ENCODE measurements at places on chromosomes 2 and 18.
A peak's percentile ranks its signal among the peaks of the same experiment; 100 is the strongest.

DNA sequence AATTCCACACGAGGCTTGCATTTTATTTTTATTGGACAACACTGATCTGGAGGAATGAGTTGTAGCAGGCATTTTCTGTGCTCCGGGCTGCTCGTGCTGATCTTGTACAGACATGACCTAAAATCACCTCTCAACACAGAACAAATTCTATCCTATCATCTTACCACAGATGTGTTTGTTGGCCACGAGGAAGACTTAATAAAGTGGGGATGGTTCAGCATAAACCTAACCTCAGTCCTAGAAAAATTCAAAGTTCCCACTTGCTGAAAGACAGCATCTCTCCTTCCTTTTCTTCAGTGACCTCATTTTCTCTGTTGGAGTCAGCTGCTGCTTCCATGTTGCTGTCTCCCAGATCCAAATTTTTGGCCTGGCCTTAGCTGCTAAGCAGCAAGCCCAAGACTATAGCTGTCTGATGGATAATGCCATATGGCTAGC lies 45.3 kb downstream of the RBKS start:
- DNase-seq: no peak

DNA sequence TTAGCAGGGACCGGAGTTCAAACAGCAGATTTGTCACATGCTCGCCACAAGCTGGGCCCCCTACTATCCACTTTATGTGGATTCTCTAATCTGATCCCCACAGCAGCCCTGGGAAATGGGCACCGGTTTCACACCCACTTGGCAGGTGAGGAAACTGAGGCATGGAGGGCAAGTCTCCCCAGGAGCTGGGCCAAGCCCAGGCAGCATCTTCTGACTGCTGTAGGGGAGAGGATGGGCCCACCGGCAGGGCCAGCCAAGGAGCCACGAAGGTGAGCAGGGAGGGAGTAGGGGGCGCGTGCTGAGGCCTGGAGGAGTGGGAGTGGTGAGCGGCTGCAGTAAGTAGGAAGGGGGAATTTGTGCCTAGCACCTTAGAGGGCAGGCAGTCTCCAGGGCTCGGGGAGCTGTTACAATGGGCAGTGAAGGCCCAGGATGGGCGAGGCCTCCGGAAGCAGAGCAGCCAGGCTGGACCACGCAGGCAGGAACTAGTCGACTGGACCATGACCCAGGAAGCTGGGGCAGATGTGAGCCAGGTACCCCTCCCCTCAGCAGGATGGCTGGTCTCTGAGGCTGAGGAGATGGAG lies 37.1 kb downstream of the COA5 start:
- DNase-seq: no peak

DNA sequence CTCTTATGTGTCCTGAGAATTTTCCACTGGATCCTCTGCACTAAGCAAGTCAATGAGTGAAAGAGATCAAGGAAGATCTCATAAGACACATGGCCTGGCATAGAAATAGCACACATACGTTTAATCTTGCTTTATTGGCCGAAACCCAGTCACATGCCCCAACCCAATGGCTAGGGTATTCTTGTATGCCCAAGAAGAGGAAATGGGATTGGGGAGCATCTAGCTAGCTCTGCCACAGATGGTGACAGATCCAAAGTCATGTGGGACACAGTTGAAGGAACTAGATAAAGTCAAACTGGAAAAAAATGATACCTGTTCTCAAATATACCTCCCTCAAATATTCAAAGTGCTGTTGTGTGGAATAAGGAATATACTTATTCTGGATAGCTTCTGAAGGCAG lies 74.7 kb downstream of the CD28 start:
- no peak for DNase-seq

- DNase-seq: no peak
Observed at GRCh38 chr2:190726255-190726654, 77.4 kb downstream of the NAB1 start.

GRCh38 chr18:43648002-43648401 lies 370.7 kb upstream of the SYT4 start:
- DNase-seq: no peak

DNA sequence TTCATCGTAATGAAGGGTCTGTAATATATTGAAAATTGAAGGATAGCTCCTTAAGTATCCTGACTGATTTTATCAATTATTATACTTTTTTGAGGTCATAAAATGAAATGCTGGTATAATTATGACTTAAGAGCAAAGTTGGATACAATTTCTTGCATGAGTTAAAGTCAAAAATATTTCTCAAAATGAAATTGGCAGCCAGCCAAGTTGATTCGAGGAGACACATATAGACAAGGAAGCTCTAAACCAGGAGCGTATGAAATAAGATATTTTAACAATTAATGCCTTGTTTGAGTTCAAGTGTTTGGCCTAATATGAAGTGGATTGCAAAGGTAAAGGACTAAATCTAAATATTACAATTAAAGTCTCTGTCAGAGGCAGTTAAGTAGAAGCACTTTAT lies 260.4 kb upstream of the DSEL start:
- DNase-seq: no peak

DNA sequence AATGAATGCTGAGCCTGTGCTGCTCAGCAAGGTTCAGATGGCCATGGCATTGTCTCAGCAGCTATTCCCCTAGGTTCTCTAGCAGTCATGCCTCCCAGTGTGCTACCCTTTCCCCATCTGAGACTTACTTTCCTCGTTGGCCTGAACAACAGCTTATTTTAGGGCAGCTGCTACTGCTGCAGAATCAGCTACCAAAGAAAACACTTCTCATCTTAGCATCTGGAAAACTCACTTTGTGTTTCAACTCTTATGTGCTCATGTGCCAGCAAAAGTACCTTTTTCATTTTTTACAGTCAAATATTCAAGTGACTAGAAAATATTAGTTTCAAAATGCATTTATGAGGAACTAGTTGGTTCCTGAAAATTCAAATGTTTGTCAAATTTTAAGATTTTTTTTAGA lies 60.4 kb upstream of the ZNF397 start:
- DNase-seq: no peak

DNA sequence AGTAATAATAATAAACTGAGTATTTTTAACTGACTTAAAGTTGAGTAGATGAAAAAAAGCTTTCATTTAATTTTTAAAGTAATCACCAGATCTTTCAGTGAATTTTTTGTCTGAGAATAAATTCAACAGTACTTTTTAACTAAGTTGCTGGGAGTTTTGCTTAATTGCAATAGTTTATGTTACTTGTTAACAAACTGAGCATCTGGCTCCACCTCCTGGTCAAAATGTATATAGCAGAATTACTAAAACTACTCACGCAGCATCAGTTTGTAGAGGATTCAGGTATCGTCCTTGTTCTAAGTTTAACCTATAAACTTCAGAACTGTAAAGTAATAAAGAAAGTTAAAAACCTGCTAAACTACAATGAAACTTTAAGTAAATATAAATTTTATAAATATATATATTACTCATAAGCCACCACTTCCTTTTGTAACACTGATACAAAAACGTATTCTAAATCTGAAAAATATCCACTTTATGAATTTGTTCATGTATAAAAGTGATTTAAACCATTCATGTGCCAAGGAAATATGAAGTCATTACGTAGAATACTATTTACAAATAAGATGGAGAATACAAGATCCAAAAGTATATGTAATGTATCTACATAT lies 21.3 kb downstream of the NOL10 start:
- DNase-seq: peak; percentile 69

DNA sequence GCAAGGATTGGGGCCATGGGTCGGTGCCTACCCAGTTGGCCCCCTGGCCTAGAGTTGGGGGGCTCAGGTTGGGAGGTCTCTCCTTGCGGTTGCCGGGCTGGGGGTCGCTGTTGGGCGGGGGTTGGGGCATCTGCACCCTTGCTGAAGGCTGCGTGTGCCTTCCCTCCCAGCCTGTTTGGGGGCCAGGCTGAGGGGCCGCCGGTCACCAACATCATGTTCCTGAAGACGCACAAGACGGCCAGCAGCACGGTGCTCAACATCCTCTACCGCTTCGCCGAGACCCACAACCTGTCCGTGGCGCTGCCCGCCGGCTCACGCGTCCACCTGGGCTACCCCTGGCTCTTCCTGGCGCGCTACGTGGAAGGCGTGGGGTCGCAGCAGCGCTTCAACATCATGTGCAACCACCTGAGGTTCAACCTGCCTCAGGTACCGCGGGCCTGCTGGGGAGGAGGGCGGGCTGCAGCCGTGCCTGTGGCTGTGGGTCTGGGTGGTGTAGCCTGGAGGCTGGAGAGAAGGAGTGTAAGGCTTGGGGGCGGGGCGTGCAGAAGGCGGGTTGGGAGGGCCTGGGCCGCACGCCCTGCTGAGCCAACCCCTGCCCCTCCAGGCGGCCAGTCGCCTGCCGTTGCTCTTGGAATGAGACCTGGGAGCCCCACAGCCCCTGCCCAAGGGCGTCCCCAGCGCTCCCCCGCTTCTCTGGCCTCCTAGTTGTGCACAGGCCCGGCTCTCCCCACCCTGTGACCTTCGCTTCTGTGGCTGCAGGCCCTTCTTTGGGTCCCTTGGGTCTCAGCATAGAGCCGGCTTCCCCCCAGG lies 7.2 kb upstream of the NEU4 start:
- DNase-seq: no peak

- no peak for DNase-seq
Observed at GRCh38 chr2:105541189-105542050, 142.6 kb upstream of the FHL2 start.

- DNase-seq: no peak
Observed at GRCh38 chr2:36461039-36461681, 105.6 kb downstream of the CRIM1 start.

- DNase-seq: no peak
Observed at GRCh38 chr2:164810843-164811242, 30.8 kb downstream of the COBLL1 start.

GRCh38 chr18:60120231-60120750 lies 220.5 kb downstream of the PMAIP1 start:
- no peak for DNase-seq

DNA sequence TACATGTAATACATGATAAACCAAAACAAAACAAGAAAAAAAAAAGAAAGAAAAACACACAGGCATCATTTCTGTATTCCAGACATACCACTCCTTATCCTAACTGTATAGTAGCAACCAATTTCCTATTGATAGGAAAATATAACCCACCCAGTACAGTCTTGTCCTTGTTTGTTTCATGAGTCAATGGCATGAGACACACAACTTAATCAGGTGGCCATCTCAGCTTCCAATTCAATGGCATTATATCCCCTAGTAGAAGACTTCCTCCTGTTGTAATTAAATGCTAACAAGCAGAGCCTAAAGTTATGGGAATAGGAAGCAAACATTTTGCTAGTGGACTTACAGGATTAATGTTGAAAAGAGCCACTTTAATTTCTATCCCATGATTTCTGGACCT lies 121.0 kb upstream of the NOL4 start:
- no peak for DNase-seq

DNA sequence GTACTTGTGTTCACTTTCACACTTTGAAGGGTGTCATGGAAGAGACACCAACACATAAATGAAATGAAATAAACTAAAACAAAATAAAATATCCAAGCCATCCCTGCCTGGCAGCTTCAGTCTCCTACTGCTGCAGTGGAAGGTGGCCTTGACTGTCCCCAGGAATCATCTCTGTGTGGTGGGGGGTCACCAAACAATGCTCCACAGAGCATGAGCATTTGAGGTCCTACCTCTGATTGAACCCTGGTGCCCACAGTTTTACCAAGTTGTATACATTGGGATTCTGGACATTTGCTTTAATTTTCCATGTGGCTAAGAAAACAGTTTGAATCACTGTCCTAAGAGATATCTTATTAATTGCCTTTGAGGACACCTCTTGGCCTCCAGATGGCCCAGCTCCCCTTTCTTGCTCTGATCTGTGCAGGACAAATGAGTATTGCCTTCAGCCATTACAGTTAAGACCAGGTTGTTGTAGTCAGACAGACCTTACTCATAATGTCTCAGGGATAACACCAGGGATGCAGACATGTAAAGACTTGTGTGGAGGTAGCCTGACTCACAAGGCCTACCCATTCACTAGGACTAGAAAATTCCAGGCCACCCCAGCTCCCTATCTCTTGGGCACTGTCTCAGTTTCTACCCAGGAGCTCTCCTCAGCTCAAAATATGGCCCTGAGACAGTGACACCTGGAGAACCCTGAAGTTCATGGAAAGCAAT lies 195.0 kb downstream of the MYCN start:
- no peak for DNase-seq
